Stimulated activated CD4-positive, alpha-beta T cell treated with anti-CD3 and anti-CD28 coated beads, Interleukin-4, amount 100 ng/mL, for 4 hours (primary cell): ENCODE measurements at places on chromosomes 6 and 20.

- DNase-seq = peak; percentile 65
These were observed 36.2 kb upstream of the MRPS18A start for GRCh38 chr6:43723737-43724295.

DNA sequence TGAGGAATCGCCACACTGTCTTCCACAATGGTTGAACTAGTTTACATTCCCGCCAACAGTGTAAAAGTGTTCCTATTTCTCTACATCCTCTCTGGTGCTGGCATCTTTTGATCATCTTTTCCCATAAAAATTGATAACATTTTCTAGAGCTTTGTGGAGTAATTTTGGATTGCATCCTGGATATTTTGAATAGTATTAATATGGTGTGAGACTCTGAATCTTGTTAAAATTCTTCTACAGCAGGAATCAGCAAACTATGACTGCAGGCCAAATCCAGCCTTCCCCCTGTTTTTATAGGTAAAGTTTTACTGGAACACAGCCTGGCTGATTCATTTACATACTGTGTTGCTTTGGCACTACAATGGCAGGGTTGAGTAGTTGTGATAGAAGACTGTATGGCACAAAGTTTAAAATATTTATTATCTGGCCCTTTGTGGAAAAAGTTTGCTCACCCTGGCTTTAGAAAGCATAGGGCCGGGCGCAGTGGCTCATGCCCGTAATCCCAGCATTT is 15.0 kb upstream of the RNF8 start:
- no peak for DNase-seq

DNA sequence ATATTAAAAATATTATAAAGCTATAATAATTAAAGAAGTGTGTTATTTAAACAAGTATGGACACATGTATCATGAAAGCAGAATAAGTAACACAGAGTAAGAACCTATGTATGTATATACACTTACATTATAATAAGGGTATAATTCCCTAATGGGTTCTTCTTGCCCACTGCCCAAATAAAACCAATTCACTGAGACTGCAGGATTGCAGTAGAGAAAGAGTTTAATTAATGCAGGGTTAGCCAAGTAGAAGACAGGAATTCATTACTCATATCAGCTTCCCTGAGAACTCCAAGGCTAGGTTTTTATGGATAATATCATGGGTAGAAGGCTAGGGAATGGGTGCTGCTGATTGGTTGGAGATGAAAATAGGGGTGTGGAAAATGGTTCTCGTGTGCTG is 53.8 kb upstream of the SAMD3 start:
- no peak for DNase-seq

GRCh38 chr6:133896344-133896721 is 7.4 kb downstream of the TCF21 start:
- DNase-seq = no peak

DNA sequence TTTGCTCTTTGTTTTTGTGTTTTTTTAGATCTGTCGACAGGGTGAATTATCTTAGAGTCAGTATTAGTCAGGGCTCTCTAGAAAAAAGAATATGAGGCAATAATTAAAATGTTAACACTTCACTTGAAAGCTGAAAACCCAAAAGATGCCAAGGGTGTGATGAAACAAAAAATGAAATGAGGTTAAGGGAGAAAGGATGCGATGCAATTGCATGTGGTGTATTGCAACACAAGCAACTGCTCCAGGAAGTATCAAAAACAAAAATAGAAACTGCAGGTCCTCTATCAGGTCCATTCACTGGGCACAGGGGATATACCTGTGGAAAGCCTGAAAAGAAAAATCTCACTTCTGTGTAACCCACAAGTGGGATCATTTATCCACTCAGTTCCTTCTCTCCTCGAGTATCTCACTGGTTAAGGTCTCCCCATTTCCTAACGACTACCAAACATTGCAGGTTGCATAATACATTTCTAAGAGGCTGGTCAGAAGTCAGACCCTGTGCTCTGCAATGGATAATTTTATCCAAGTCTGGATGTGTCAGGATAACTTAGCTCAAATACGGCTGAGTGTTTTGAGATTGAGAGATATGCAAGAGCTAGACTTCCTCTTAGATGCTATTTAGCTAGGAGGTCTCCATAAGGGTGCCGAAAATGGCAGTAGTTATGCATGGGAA is 257.7 kb upstream of the GJE1 start:
- DNase-seq = no peak

GRCh38 chr6:11433860-11434259 is 103.7 kb upstream of the TMEM170B start:
- no peak for DNase-seq

DNA sequence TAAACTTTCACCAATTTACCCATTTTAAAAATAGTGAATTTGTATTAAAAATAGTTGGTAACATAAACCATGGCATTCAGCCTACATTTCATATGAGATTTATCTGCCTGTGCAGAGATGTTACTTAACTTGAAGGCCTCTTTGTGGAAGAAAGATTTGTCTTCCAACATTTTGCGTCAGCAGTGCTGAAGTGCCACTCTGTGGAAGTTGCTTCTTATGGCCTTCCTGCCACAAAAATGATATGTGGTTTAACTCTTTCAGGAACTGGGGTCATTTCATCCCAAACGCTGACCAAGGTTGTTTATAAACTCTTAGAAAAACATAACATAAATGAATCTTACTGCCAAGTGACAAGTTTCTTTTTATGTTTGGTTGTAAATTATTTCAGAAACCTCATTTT is 246.8 kb downstream of the ARID1B start:
- DNase-seq = no peak

GRCh38 chr20:49979030-49979832 is 3.5 kb upstream of the SNAI1 start:
- peak; percentile 68 for DNase-seq

DNA sequence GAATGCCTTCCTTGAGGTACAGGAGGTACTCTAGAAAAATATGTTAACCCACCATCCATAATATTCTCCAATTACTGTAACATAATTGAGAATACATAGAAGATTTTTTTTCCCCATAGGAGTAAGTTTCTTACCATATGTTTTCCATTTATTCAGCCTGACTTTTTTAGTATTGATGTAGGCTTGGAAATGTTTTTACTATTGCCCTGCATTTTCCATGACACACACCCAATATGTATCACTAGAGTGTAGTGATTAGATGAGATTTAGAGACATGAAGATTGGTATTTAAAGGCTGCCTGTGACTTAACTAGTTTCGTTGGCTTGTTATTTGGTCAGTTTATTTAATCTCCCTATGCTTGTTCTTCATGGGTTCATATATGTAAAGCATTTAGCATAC is 39.5 kb downstream of the KCNQ5 start:
- DNase-seq = no peak

DNA sequence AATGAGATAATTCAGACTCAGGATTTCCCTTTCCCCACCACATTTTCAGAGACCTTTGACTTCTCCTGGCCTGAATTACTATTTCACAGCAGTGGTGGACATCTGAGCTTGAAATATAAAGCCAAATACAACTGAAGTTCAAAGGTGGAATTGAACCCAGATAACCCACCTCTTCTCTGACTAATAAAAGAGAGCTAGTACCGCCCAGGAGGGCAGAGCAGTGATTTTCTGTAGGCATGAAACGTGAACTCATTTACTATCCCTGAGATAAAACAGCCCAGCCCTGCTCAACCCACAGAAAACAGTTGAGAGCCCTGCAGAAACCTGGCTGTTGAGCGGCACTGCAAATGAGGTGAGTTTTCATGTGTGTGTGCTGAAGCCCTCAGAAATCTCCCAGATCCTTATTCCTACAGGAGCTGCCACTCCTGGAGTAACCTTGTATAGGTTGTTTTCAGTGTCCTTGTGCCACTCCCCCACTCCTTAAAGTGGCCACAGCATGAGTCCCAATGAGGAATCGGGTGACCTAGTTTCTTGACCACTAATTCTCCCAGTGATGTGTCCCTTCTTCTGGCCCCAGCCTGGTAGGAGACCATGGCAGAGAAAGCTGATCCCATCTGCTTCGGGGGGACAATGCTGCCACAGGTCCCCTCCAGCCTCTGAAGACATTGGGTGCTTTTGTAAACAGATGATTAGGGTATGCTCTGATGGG is 99.2 kb downstream of the NOL4L start:
- DNase-seq = no peak

DNA sequence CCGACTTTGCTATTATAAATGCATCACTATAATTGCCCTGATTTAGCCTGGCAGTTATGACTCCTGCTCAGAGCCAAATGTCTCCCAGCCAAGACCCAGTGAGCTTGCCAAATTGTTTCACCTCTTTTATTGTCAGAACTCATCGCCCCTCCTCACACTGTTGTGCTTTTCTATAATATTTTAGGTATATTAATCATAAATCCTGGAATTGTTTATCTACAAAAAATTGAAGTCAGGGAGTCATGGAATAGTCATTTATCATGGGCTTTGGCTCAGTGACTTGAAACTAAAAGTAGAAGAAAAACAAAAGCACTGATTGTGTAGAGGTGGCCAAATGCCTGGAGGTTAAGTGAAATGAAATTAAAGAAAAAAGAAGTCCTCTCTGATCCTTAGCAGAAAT is 85.6 kb downstream of the PFDN4 start:
- DNase-seq = no peak

DNA sequence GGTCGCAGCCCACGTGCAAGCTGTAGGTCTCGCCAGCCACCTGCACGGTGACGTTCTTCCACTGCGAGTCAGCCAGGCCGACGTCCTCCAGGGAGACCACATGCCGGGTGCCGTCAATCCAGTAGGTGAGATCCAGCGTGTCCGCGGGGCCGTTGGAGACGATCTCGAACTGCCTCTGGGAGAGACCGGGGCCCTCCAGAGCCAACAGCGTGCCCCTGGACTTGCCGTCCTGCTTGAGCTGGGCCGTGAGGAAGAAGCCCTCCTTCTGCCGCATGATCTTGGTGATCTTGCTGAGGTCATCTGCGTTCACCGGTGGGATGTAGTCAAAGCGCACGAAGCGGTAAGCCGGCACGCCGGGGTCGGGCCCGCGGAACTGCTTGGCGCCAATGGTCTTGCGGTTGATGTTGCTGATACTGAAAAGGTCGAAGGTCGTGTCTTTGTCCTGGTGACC is 5.1 kb downstream of the THBS2 start:
- no peak for DNase-seq

- DNase-seq = no peak
These were observed 31.8 kb downstream of the CDH22 start for GRCh38 chr20:46276531-46276930.

DNA sequence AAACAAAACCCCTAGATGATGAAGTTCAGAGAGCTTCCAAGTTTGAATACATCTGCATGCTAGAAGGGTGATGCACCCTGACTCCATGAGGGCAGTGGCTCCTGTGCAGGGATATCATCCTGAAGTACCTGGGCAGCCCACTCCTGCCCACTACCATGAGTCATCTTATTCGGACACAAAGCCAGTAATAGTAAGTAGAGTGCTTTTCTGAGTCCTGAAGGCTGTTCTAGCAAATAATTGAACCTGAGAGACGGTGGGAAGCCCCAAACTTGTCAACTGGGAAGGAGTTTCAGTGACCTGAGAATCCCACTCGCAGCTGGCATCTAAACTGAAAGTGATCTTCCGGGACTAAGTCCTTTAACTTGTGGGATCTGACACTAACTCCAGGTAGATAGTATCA is 152.9 kb upstream of the COL21A1 start:
- no peak for DNase-seq

DNA sequence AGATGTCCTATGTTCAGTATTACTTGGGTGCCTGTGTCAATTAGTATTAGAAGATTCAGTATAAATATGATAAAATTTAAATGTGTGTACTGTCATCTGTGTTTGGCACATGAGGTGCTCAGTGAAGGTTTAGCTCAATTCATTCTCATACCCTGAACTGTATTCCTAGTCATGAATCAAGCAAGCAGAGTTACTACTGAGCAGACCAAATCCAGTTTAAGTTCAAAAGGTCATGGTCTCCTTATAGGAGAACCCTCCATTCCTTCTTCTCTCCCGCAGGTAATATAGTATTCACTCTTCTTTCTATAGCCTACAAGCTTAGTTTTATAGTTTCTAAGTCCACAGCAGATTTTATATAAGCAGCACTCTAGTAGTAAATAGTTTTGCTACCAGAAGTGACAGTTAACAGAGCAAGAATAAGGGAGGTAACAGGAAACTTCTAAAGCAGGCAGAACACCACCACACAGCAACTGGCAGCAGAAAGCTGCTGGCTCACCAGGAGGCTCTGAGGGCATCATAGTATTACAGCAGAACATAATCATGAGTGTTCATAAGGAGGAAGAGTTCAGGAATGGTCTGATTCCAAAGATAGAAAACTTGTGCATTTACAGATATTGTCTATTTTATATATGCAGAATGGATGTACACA is 133.2 kb downstream of the SLC16A10 start:
- no peak for DNase-seq

DNA sequence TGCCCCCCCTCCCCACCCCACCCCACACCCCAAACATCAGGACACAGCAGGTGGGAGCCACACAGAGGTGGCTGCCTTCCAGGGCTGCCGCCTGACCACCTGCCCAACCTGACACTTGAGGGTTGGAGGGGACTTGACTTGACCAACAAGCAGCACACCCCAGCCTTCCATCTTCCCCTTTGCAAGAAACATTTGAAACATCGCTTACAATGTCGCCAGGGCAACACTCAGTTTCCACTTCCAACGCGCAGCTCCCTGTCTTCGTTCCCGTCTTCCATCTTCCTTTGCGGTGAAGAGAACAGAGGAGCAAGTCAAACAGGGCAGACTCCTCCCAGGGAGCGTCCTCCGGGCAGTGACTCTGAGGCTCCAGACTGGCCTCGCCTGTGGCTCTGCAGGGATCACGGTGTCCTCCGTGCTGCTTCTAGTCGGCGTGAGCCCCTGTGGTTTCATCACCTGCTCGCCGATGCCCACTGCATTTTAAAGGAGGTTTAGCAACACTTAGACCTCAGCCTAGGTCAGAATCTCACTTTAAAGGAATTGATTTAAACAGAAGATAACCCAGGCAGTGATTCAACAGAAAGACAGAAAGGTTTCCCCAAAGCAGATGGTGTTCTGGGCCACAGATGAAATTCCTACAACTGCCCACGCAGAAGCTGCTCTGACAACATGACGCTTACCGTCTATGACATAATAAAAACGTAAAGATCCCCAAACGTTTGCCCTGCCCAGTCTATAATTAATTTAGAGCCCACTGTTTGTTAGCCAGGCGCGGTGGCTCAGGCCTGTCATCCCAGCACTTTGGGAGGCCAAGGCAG is 130.8 kb downstream of the TAF4 start:
- DNase-seq = no peak

GRCh38 chr20:4959592-4959991 is 41.7 kb downstream of the SLC23A2 start:
- no peak for DNase-seq

DNA sequence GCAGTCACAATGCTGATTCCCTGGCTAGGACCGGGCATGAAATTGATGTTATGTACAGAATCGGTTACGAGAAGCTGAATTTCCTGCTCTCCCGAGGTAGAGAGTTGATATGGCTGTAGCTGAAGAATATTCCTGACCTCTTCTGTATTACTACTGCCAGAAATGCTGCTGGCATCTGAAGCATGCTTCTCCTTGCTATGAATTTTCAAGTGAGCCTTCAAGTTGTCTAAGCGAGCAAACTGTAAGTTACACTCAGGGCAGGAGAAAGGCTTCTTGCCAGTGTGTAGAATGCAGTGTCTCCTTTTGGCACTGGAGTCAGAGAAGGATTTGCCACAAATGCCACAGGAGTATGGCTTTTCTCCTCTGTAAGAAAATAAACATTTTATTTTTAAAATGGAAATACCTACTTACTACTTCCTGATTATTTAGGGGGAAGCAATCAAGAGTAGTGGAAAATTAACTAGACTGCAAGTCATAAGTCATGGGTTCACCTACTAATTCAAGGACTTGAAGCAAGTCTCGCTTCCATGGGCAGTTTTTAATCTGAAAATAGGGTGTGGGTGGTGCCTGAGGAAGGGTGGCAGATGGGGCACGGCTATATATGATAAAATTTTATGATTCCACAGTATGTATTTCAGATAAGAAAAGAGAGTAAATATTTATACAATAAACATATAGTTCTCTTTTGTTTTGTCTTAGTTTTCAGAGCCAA is 10.8 kb upstream of the MICAL1 start:
- DNase-seq = no peak
